A375 (cell line): ENCODE measurements at places on chromosomes 16 and 17. TPM values are rescaled to one million over a fixed set of nuclear protein-coding genes. Genes with fewer than 3 reads are reported as not detected.

The RHBDL3 gene
- 0.27 and 0.34 TPM in 2 replicates for total RNA-seq

The ATXN1L gene
- 12.2 and 14.0 TPM in 2 replicates for total RNA-seq

The GPR139 gene
- total RNA-seq: not detected in 2 replicates

The BRIP1 gene
- total RNA-seq: 9.8 and 12.8 TPM in 2 replicates

The TSNAXIP1 gene
- total RNA-seq: 0.66 and 1.6 TPM in 2 replicates

The TMEM220 gene
- not detected in 2 replicates for total RNA-seq

The SBK1 gene
- 0.03 and 0.15 TPM in 2 replicates for total RNA-seq

The CA7 gene
- not detected in 2 replicates for total RNA-seq

The THUMPD1 gene
- 53.8 and 57.1 TPM in 2 replicates for total RNA-seq

The EME2 gene
- total RNA-seq: 21.4 and 22.7 TPM in 2 replicates

The GPR179 gene
- total RNA-seq: 0.08 and 0.13 TPM in 2 replicates

The PRDM7 gene
- total RNA-seq: 0.05 TPM in 1 of 2 replicates, not detected in the other

The FASN gene
- 246 and 260 TPM in 2 replicates for total RNA-seq

The ATP2A3 gene
- 0.32 and 0.79 TPM in 2 replicates for total RNA-seq

The AXIN2 gene
- total RNA-seq: 0.13 and 0.30 TPM in 2 replicates

The LIMD2 gene
- total RNA-seq: 20.9 and 23.7 TPM in 2 replicates

The ALOX12 gene
- not detected in 2 replicates for total RNA-seq

The GPRC5C gene
- 0.74 and 1.3 TPM in 2 replicates for total RNA-seq

The MMP2 gene
- 128 and 159 TPM in 2 replicates for total RNA-seq

The CCL17 gene
- not detected in 2 replicates for total RNA-seq

The CDK3 gene
- 5.4 and 9.3 TPM in 2 replicates for total RNA-seq
